ENCODE measurements at places on chromosomes 1 and 21. TPM values are rescaled to one million over a fixed set of nuclear protein-coding genes. Genes with fewer than 3 reads are reported as not detected.

GRCh38 chr1:93715529-93716126, 34.0 kb upstream of the BCAR3 start:
- no peak overlapping the region for H3K4me3 ChIP-seq
- H3K27ac ChIP-seq, result no peak overlapping the region
- no peaks in the 10 kb centered on the region for H3K27me3 ChIP-seq
- H3K4me1 ChIP-seq, result peaks cover 7% of the 10 kb centered on the region
- DNase-seq, result no peak

- H3K27ac ChIP-seq, result peak overlapping the region; percentile 88
- H3K36me3 ChIP-seq, result no peaks in the 10 kb centered on the region
- no peaks in the 10 kb centered on the region for H3K27me3 ChIP-seq
Observed at GRCh38 chr1:68229650-68230483, 2.5 kb downstream of the WLS start.

FLG gene
- total RNA-seq, result not detected

IFI44L gene
- total RNA-seq, result 29.3 TPM

FAM3B gene
- 9.7 TPM for total RNA-seq
